ENCODE measurements at places on chromosomes 11 and 22.

GRCh38 chr22:45540122-45540521, 37.4 kb downstream of the FBLN1 start:
- DNase-seq: no peak

DNA sequence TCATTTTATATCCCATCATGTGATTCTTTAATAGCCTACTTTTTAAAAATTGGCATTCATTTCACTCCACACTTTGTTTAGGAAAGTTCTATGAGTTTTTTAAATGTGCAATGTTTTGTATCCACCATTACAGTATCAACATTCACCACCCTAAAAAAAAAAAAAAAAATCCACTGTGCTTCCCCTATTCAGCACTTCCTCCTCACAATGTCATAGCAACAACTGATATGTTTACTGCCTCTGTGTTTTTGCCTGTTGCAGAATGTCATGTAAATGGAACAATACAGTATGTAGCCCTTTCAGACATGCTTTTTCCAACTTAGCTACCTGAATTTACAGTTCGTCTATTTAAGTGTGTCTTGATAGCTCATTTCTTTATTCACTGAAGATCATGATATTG, 754.2 kb downstream of the FAM181B start:
- no peak for DNase-seq

DNA sequence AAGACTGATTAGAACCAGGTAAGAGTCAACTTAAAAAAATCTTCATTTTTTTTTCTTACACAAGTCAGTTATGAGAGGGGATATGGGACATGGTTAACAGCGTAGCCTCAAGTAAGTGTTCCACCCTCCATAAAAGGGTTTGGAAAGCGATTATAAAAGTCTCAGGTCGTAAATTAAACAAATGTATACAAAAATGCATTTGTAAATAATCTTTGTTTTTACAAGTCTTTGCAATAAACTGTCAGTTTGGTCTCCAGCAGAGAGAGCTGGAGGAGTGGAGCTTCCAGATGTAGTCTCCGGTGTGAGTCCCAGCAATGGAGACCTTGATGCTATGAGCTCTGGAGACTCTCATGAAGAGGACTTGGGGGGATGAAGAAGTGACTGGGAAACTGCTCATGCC, 99.8 kb upstream of the TP53AIP1 start:
- no peak for DNase-seq

GRCh38 chr11:132052904-132053303, 682.5 kb downstream of the NTM start:
- DNase-seq: no peak

GRCh38 chr11:30342736-30343166, 19.8 kb downstream of the ARL14EP start:
- no peak for DNase-seq

DNA sequence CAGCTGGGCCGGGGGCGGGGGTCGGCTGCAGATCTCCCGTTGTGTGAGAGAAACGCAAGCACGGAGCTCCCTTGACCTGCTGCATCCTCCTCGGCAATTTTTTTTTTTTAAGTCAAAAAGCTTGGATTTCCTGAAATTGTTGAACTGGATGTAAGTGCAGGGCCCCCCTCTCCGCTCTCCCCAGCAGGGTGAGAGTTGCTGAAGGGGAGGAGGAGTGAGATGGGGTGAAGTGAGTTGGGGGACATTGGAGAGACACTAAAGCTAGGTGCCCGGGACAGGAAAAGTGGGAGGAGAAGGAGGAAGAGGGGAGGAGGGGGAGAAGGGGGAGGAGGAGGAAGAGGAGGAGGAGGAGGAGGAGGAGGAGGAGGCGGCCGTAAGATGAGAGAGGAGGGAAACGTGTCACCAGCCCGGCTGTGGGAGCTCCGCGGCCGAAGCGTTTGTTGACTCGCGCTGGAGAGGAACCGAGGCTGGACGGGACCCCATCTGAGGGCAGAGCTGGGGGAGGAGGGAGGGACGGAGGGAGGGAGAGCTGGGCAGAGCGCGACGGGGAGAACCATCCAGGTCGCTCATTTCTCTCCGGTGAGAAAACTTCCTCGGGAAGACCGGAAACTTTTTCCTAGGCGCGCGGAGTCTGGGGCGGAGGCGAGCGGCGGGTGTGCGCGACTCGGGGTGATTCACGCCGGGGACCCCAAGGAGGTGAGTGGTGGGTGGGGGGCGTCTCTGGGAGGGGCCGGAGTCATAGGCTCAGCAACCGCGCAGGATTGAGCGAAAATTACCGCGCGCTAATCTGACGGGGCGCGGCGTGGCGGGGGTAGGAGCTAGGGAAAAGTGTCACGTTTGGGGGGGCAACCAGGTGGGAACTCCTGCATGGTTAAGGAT, 80.2 kb downstream of the PRR5L start:
- no peak for DNase-seq

GRCh38 chr11:70229737-70230136, 26.6 kb downstream of the FADD start:
- no peak for DNase-seq

GRCh38 chr11:35619116-35619854, 1.0 kb downstream of the FJX1 start:
- peak; percentile 42 for DNase-seq

- DNase-seq: no peak
Measured at GRCh38 chr11:88464528-88464927, 127.0 kb upstream of the CTSC start.

- no peak for DNase-seq
Measured at GRCh38 chr11:105907319-105907718, 114.7 kb downstream of the MSANTD4 start.

GRCh38 chr11:64216879-64217278, 9.1 kb downstream of the TRPT1 start:
- DNase-seq: no peak

DNA sequence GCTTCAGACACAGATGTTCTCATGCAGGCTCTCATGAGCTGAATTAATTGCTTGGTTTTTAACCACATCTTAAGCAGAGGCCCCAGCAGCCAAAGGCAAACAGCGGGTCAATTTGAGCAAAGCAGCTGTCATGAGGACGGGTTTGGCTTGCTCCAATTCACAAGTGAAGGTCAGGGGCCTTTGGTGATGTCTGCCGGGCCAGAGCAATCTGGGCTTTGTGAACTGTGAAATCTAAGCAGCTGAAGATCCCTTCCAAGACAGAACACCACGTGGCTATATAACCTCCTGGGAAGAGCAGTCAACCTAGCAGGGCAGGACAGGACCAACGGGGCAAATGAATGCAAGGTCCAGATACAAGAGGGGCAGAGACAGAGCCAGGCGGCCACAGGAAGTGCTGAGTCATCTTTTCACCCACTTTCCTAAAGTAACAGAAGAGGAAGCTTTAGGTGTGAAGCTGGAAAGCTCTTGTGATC, 187.3 kb upstream of the B3GAT1 start:
- DNase-seq: no peak

- DNase-seq: no peak
Measured at GRCh38 chr11:11538277-11538960, 83.4 kb downstream of the GALNT18 start.

- no peak for DNase-seq
Measured at GRCh38 chr11:16043617-16044016, 312.7 kb downstream of the SOX6 start.

DNA sequence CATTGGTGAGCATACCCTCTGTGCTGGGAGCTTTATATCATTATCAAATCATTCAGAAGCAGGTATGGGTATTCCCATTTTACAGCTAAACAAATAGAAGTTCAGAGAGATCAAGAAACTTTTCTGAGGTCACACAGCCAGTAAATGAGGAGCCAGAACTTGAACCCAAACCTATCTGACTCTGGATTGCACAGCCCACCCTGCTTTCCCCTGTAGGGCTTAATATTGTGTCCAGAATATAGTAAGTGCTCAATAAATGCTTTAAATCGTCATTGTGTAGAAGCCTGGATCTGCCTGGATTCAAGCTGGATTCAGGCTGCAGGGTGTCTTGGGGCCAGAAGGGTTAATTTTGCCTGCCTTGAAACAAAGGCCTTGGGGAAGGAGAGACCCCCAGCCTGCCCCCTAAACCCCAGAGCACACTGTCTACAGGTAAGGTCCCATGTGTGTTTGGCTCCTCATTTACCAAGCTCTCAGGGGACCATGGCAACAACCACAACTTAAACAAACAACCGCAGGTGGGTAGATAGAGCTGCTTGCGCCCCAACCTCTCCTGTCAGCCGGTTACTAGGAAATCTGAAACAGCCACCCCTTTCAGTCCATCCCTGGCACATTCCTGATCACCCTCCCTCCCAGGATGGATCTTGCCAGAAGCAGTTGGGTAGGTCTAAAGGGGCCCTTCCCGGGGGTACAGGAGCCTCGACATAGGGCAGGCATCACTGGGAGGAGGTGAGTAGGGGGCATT, 3.0 kb upstream of the SEC14L3 start:
- peak; percentile 27 for DNase-seq

DNA sequence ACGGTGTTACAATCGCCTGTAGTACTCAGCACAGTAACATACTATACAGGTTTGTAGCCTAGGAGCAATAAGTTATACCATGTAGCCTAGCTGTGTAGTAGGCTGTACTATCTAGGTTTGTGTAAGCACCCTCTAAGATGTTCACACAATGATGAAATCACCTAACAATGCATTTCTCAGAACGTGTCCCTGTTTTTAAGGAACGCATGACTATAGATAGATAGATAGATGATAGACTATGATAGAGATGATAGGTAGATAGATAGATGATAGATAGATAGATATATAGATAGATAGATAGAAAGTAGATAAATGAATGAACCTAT, 203.9 kb downstream of the FAM76B start:
- DNase-seq: no peak

GRCh38 chr11:60781981-60782316, 3.2 kb upstream of the MS4A10 start:
- DNase-seq: no peak

GRCh38 chr22:19325296-19325948, 33.9 kb upstream of the CLTCL1 start:
- DNase-seq: no peak

DNA sequence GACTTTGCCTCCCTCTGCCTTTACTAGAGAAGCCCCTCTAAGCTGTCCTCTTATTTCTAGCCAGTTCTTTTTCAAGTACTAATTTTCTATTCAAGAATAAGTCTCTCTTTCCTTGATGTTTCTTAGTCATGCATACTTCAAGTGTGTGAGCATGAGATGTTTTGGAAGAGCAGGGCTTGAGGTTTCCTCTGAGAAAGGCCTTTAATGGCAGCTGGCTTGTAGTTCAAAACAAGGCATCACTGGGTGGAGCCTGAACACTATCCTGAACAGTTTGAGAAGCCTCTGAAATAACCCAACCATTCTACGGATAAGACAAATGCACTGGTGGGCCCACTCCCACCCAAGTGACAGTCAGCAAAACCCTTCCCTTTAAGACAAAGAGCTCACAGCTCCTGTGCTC, 37.6 kb downstream of the CLDN25 start:
- no peak for DNase-seq

DNA sequence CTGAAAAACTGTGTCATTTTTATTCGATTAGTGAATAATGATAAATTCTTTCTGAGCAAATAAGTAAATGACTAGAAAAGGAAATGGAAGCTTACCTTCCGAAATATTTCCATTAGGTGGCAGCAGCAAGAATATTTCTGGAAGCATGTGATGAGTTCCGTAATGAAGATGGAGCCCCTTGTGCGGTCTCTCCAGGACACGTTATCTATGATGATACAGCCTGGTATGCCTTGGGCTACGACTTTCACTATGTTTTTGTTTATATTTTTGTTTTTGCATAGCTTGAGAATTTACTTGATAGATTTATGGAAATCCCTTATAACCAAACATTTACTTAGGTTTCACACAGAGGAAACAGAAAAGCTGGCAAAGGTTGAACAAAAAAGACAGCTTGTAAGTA, 25.7 kb downstream of the CASP5 start:
- no peak for DNase-seq

DNA sequence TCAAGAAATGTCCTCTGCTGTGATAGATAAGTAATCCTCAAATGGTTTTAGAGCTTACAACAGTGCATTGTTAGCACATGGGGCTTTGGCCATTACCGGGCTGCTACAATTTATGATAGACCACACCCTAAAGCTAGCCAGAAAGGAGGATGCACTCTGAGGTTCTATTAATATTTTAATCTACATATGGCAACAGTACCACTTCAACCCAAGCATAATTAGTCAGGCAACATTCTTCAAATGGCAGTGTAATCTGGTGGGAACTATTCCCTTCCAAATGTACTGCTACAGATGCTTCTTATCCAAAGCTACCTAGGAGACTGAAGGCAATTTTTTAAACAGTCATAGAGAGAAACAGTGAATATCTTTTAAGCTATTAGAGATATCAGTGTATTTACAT, 697.6 kb downstream of the KCNA4 start:
- no peak for DNase-seq

DNA sequence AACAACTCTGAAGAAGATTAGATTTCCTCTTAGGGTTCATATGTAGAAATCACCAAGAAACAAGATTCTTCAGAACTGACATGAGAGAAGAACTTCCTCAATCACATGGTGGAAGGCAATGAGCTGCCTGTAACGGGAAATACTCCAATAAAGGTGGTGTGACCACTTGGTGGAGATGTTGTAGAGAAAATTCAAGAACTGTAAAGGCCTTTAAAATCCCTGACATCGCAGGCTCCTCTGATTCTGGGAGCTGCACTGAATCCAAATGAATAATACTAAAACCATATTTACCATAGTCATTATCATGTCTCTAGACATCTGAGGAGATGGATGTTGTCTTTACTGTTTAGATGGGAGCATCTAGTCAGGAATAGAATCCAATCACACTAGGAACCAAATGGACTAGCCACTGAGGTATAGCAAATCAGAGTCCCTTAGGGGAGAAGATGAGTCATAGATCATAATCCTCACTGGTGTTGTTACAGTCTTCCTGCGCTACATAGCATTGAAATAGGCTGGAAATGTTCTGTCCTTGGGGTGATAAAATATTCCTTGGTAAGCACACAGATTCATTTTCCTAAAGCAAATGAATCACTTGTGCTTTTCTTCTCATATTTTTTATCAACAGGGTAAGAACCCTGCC, 321.6 kb upstream of the TENM4 start:
- DNase-seq: no peak

DNA sequence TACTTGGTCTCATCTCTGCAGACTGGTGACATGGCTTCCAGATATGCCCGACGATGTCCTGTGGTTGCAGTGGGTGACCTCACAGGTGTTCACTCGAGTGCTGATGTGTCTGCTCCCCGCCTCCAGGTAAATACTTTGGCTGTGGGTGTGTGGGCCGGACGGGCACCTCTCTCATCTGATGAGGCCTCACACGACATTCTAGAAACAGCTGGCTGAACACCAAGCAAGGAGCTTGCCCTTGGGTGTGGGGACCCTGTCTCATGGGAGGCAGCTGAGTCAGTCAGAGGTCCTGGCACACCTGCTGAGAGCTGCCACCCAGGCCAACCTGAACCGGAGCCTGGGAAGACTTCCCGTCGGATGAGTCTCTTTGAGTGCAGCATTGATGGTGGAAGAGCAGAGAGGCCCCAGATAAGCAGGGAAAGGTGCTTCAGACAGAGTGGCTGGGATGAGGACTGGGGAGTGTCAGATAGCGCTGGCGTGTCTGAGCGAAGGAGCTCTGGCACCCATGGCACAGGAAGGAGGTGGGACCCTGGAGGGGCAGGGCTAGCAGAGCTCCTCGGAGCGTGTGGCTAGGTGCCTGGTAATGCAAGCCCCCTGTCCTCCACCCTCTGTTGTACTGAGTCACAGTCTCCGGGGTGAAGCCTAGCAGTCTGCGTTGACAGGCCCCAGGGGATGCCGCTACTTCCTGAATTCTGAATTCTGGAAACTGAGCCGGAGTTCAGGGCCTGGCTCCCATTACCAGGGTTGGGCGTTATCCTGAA, 10.4 kb upstream of the SAMM50 start:
- DNase-seq: no peak

GRCh38 chr11:116586392-116586791, 186.4 kb downstream of the BUD13 start:
- no peak for DNase-seq

- DNase-seq: no peak
Measured at GRCh38 chr22:44219101-44219870, 38.6 kb downstream of the PARVG start.
